Memory B cell (primary cell): ENCODE measurements at places on chromosomes 2 and 18.

- no peaks in the 10 kb centered on the region for H3K36me3 ChIP-seq
- H3K4me3 ChIP-seq, result no peak overlapping the region
- no peak overlapping the region for H3K27ac ChIP-seq
- DNase-seq, result no peak
- no peaks in the 10 kb centered on the region for H3K4me1 ChIP-seq
Observed at GRCh38 chr2:72011791-72012190, 135.9 kb downstream of the CYP26B1 start.

- no peak for DNase-seq
- H3K27me3 ChIP-seq, result no peaks in the 10 kb centered on the region
- H3K4me1 ChIP-seq, result peaks cover 2% of the 10 kb centered on the region
- no peak overlapping the region for H3K27ac ChIP-seq
- H3K36me3 ChIP-seq, result peaks cover 22% of the 10 kb centered on the region
Observed at GRCh38 chr18:76941284-76941683, 118.9 kb downstream of the ZNF236 start.

GRCh38 chr18:53080687-53081086 is 740.7 kb downstream of the DCC start:
- no peaks in the 10 kb centered on the region for H3K27me3 ChIP-seq
- H3K36me3 ChIP-seq, result no peaks in the 10 kb centered on the region
- H3K27ac ChIP-seq, result no peak overlapping the region
- no peak overlapping the region for H3K4me3 ChIP-seq

DNA sequence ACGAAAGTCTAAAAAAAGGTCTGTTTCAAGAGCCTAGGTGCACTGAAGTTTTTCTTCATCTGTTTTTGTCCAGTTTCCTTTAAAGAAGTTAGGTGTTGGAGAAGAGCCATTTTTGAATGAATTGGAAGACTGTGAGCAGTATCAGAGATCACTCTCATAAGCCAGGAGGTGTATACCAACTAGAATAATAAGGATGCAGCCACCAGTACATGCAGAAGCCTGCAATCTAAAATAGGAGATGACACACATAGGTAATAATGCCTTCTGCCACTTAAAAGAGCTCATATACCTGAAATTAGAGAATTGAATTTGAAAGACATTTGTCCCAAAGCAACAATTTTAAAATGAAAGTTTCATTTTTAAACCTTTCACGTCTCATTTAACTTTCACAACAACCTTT is 81.7 kb downstream of the RBMS1 start:
- H3K36me3 ChIP-seq, result no peaks in the 10 kb centered on the region
- peaks cover 26% of the 10 kb centered on the region for H3K4me1 ChIP-seq
- peak overlapping the region; percentile 9 for H3K27ac ChIP-seq

DNA sequence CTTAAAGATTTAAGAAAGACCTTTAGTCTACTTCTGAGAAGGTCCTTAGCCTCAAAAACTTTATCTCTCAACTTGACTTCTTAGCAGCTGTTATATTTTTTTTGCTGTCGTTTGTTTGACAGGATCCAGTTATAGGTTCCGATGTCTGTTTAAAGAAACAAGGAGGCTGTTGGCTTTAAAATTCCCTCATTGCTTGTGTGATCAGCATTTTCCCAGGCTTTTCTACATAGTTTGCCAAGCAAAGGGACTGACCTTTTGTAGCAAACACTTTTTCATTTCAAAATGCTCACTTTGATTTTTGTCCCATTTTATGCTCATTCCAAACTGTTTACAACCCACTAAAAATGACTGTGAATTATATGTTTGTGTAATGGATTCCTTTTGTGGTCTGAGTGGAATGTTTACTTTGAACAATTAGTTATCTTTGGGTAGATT is 394.9 kb downstream of the ARHGAP15 start:
- H3K4me1 ChIP-seq, result peaks cover 11% of the 10 kb centered on the region
- no peaks in the 10 kb centered on the region for H3K27me3 ChIP-seq
- DNase-seq, result no peak

DNA sequence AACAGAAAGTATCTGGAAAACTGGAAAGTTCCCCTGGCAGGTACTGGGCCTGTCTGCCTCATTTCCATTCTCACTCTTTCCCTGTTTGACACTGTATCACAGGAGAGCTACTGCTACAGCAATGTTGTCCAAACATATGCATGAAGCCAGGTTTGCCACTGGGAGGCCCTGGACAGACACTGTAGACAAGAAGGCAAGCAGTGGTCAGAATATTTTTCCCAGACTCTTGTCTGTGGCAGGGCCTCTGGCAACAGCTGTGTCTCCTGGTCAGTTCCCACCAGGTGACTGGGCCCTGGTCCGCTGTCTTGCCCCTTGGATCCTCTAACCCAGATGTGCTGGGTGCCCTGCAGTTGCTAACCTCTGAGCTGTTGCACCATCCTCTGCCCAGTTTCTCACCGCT is 178.9 kb upstream of the FANCL start:
- peaks cover 7% of the 10 kb centered on the region for H3K27me3 ChIP-seq
- DNase-seq, result no peak
- H3K36me3 ChIP-seq, result no peaks in the 10 kb centered on the region
- H3K27ac ChIP-seq, result no peak overlapping the region
